ENCODE measurements at places on chromosomes 6 and 20.

- no peak for DNase-seq
Measured at GRCh38 chr20:46671866-46672542, 17.2 kb downstream of the TP53RK start.

DNA sequence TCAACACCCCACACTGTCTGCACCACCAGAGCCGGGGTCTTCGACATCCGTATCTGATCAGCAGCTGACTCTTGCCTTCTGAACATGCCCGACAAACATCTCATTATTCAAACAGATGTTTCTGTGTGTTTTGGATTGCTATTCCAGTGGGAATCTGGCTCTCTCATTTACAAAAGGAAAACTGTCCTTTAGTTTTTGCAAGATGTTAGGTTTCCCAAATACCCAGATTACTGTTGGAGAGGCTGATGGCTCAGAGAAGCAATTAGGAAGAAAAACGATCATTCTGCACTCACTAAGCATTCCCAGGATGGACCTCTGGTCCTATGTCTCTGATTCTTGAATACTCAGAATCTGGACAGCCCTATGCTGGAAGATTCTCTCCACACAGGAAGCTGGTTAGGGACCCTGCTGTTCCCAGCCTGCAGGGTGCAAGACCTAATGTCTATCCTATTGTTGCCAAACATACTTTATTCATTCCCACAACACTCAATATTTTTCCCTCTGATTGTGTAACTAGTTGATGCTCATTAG, 532.9 kb downstream of the CDH26 start:
- DNase-seq: no peak

DNA sequence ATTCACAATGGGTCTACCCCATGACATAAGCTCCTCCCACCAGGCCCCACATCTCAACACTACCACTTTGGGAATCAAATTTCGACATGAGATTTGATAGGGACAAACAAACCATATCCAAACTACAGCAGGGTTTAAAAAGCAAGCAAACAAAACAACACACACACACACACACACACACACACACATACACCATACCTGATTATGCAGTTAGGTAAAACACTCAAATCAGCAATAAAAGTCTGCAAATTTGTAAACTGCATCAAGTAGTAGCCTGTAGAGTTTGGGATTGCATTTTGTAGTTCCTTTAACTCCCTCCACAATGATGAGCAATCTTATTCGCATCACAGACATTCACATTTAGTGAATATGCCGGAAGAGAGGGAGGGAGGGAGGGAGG, 32.6 kb upstream of the TNFAIP3 start:
- no peak for DNase-seq

DNA sequence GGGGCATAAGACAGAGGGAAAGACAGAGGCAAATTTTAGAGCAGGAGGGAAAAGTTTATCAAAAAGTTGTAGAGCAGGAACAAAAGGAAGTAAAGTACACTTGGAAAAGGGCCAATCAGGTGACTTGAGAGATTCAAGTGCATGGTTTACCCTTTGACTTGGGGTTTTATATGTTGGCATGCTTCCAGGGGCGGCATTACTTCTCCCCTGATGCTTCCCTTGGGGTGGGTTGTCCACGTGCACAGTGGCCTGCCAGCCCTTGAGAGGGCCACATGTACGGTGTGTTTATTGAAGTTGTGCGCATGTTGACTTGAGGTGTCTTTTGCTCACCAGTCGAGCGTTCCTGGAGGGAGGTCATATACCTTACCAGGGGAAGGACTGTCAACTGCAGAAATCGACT, 259.5 kb upstream of the JARID2 start:
- DNase-seq: no peak

DNA sequence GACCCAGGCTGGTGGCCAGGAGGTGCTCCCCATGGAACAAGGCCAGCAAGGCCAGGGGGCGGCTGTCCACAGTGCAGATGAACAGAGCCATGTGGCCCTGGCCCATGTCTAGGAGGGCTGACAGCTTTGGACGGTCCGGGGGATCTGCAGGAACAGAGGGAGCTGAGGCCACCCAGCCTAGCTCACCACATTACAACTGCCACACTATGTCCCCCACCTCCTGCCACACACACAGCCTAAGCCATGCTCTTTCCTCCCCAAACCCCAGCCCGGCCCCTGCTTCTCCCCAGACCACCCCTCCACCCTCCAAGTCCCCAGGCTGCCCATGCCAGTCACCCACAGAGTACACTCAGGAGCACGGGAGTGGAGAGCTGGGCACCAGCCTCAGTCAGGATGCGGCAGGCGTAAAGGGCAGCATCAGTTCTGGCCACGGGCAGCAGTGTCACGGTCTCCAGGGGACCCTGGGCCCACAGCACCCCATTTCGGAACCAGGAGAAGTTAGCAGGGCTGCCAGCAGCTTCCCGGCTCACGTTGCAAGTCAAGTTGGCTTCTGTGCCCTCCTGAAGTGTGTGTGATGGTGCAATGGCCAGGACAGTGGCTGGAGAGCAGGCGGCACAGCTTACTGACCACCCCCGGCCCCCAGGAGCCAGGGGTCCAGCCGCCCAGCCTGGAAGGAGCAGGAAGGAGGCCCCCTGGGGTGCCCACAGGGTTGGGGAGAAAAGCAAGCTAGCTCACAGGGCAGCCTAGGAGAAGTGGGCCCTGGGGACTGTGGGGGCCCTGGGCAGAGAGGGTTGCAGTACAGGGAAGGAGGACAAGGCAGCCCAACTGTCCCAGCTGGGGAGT, 15.2 kb upstream of the ADAM33 start:
- DNase-seq: no peak

GRCh38 chr6:84568971-84569370, 195.4 kb downstream of the TBX18 start:
- DNase-seq: no peak

All from stimulated activated CD4-positive, alpha-beta T cell treated with anti-CD3 and anti-CD28 coated beads, Interleukin-4, amount 100 ng/mL, for 1 hour (primary cell).